Naive thymus-derived CD4-positive, alpha-beta T cell (primary cell): ENCODE measurements at places on chromosomes 2 and 18. TPM values are rescaled to one million over a fixed set of nuclear protein-coding genes. Genes with fewer than 3 reads are reported as not detected.

GRCh38 chr2:63424329-63425078 is 163.8 kb downstream of the WDPCP start:
- peak; percentile 28 for DNase-seq

DNA sequence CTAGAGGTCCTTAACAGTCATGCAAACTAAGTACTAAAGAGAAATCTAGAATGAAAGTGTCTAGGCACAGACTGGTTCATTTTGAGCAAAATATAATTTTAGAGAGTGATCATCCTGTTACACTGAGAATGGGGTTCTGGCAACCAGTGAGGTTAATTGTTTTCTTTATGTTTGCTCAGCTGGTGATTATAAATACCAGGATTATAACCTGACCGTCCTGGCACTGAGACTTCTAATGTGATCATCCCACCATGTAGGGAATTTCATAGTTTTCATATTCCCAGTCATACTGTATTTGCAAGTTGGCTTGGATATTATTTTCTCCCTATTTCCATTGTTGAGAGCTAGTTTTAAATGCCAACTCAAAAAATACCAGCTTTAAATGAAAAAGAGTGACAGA is 852.5 kb upstream of the LRATD1 start:
- DNase-seq = no peak

DNA sequence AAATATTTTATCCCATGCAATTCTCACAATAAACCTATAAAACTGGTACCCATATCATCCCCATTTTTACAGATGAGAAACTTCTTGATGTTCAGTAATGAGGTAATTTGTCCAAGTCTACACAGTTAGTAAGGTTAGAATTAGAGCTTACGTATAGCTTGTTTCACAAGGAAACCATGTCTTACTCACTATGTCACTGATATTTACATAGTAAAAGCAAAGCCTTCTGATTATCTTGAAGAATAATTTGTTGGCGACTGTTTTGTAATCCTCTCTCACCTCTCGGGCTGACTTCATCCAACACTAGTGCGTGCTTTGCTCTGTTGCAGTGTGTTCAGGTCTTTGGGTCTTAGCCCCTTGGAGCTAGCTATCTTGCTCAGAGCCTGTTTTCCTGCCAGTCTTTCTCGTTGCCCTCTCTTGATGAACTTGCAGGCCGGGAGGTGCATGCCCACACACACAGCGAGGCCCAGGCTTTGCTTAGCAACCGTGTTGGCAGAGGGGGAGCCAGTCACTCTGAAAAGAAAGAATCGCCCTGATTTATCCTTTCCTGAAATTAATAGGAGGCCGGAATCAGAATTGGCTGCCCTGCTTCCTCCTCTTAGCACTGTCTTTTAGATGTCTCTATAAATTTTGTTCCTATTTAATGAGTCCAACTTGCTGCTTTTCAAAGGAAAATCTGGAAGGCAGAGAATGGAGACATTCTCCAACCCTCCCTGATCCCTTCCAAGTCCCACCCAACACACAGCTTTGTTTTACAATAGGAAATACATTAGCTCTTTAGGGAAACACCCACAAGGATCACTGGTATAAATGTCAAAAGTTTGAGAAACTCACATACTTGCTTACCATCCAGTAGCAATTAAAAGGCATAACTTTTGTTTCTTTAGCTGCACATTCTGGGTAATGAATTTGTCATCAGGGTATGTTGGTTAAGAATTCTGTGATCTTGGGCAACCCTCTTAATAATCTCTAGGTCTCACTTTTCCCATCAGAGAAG is 97.6 kb upstream of the SEC11C start:
- no peak for DNase-seq

GRCh38 chr2:151922845-151923666 is 94.8 kb upstream of the ARL5A start:
- DNase-seq = no peak

DNA sequence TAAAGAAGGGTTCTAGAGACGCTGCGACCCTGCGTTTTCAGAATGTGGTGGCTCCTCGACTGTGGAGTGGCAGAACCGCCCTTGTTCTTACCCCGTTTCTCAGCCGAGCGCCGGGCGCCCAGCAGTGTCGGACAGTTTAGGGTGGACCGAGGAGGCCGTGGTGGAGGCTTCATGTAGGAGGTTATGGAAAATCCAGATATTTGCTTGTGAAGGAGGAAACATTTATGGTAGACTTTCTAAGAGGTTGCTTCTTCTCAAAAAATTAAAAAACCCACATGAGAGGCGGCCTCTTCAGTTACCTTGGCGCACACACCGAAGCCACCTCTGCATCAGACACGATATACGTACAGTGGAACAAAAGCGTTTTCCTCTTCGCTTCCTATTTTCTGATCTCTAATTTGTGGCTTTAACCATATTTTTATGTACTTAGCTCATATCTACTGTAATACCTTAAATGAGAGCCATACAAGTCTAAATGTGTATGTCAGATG is 120.8 kb downstream of the NFATC1 start:
- DNase-seq = peak; percentile 79

DNA sequence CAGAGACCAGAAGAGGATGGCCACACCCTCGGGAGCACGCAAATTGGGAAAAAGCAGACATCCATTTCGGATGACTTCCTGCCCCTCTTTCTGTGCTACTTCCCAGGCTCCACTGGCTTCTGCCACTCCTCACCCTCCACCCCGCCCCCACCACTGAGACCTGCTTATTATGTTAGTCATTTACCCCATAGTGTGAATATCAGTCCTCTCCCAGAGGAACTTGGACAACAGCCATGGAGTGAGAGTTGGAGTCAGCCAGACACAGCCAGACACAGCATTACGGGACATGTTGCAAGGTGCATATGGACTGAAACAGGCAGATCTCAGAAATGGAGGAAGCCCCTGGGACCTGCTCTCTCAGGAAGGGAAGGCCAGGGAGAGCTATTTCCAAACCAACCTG is 51.8 kb downstream of the CTIF start:
- DNase-seq = no peak

DNA sequence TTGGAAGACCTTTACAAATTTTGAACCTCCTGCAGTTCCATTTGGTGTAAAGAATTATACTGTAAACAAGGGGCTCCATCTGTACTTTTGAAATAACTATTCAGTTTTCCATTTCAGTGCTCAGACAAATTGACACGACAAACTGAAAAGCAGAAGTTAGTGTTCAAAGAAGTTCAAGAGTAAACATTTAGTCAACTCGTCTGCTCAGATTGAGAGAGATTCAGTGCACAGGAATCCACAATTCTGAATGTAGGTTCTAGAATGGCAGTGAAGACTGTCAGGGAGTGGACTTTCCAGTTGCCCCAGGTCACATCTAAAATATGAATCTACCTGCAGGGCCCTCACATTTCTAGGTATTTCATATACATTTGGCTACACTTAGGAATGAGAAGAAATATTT is 322.3 kb upstream of the TCF4 start:
- DNase-seq = no peak

DNA sequence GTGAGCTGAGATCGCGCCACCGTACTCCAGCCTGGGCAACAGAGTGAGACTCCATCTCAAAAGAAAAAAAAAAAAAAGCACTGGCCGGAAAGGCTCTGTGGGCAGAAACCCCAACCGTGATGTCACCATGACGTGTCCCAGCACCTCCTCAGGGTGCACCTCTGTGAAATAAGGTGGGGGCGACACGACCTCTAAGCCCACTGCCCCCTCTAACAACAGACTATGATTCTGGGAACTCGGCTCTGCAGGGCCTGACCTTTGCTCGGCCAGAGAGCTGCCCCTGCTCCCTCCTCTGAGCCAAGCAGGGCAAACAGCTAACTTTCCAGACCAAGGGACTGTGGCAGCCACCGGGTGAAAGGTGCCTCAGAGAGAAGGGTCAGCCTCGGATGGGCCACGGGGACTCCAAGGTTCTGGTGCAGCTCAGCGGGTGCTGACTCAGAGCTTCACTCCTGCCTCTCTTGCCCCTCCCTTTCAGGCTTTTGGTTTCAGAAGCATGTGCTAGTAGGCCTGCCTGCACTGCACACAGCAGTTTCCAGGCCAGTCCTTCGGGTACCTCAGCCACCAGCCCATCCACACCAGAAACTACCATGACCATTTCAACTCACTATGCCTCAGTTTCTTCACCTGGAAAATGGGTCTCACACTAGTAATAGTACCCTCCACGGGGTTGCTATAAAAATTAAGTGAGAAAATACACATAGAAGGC is 8.0 kb downstream of the TMBIM1 start:
- no peak for DNase-seq

DNA sequence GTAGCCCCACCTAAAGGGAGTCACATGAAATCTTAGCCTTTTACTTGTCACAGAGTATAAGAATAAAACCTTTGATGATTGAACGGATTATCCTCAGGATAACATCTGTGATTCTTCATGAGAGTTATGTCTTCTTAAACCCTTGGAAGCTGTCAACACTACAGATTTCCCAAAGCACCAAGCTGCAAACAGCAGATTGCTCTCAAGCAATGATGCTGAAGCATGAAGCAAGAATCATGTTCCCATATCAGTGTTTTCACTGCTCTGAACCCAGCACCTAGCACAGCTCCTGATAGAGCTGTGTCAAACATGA is 47.6 kb upstream of the CELF4 start:
- DNase-seq = no peak

DNA sequence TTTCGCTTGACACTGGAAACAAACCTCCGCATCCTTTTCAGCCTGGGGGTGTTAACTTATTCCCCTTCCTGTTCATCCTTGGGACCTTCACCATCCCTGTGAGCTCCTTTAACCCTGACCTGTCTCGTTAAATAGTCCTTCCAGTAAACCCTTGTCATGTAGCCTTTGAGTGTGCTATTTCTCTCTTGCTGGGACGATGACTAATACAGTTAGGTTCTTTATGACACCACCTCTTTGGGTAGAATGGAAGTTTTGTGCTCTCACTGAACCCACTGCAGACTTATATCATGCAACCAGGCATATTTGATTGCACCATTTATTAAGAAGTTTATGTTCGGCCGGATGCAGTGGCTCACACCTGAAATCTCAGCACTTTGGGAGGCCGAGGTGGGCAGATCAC is 40.5 kb upstream of the GAREM1 start:
- DNase-seq = no peak

GRCh38 chr2:84450288-84451227 is 8.5 kb downstream of the SUCLG1 start:
- no peak for DNase-seq

GRCh38 chr2:201148434-201148990 is 32.5 kb downstream of the CFLAR start:
- no peak for DNase-seq

DNA sequence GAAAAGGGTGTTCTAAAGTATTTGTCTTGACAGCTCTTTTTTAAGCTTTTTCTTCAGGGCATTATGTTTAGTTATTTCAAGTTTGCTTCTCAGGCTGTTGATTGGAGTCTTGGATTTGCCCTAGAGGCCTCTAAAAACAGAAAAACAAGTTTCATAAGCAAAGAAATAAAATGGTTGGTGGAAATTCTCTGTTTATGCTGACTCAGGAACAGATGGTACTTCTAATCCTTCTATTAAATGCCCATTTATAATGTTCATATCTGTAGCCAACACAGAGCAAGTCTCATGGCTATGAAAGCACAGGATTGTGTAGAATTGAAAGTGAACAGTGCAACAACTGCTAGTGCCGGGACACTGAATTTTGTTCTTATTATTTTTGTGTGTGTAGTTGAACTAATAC is 60.4 kb downstream of the KCNJ3 start:
- DNase-seq = no peak

DNA sequence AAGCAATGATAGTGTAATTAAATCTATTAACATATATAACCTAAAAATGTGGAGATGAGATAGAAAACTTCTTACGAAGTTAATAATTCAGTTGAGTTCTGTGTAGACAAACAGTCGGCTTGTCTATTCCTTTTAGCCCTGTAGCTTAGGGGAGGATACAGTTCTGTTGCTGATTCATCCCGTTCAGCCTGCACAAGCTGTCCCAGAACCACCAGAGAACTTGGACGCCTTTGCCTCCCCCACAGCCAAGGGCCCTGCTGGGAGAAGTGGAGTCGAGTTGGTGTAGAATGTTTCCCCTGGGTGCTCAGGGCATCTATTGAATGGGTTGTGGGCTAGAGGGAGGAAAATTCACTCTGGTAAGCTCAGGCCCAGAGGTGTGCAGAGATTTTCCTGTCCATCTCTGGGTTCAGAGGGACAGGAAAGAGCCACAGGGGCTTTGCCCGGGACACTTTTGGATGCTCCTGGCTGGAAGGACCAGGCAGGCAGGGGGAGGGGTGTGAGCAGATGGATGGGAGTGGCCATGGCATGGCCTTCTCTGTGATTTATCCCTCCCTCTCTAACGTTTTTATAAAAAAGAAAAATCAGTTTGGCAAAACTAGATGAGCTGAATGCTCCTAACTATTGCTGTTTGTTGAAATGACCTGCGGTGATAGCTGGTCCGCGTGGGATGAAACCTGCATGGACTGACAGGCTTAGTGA is 42.8 kb upstream of the GALR1 start:
- no peak for DNase-seq

DNA sequence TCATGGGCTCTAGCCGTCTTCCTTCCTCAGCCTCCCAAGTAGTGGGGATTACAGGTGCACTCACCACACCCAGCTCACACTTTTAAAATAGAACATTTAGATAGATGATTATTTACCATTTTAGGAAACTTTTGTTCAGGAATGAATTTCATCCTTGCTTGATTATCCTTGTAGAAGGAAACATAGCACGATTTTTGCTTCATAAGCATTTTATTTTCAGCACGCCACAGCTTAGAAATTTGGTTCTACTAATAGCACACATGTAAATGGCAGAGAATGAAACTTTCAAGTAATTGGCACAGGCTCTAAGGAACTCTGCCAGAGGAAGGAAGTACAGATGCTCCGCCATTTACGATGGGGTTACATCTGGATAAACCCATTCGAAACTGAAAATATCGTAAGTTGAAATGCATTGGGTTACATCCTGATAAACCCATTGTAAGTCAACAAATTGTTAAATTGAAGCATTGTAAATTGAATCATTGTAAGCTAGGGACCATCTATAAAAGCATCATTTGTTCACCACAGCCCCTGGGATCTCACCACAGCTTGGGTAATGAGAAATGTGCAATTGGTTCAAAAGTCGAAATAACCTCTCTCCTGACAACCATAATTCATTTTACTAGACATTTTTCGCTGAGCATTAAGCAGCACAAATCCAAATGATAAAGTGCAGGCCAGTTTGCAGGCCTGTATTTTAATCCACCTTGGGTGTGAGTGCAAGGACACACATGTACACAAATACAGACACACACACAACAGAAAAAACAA is 33.2 kb downstream of the FRZB start:
- DNase-seq = no peak

GRCh38 chr2:105055613-105056012 is 17.7 kb downstream of the MRPS9 start:
- no peak for DNase-seq

The TMEM37 gene
- 0.37 TPM for total RNA-seq

The KYNU gene
- not detected in 2 replicates for total RNA-seq

The ATF2 gene
- total RNA-seq = 58.7 TPM

The IL18RAP gene
- 0.30 TPM for total RNA-seq

The RELCH gene
- total RNA-seq = 46.0 and 51.3 TPM in 2 replicates

The CTLA4 gene
- total RNA-seq = 36.7 and 37.6 TPM in 2 replicates
